LNCaP clone FGC (cell line): ENCODE measurements at places on chromosomes 6 and 20.
A peak's percentile ranks its signal among the peaks of the same experiment; 100 is the strongest.

- no peak for DNase-seq
These were observed 165.7 kb upstream of the RREB1 start for GRCh38 chr6:6942091-6942490.

DNA sequence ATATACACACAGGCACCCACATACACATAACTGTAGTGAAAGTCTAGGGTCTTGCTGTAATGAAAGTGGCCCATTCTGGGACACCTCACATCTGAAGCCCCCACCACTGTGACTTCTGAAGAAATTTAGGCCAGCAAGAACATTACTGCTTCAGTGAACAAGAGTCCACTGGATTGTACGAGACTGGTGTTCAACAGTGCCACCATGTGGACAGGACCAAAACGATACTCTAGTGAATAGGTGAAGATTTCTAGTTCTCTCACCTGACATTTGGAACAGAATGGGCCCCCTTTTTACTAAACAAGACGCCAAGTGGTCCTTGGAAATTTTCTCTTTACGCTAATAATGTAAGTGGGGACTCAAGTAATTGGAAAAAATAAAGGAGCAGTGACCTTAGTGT lies 156.9 kb downstream of the MAFB start:
- peak; percentile 8 for DNase-seq

DNA sequence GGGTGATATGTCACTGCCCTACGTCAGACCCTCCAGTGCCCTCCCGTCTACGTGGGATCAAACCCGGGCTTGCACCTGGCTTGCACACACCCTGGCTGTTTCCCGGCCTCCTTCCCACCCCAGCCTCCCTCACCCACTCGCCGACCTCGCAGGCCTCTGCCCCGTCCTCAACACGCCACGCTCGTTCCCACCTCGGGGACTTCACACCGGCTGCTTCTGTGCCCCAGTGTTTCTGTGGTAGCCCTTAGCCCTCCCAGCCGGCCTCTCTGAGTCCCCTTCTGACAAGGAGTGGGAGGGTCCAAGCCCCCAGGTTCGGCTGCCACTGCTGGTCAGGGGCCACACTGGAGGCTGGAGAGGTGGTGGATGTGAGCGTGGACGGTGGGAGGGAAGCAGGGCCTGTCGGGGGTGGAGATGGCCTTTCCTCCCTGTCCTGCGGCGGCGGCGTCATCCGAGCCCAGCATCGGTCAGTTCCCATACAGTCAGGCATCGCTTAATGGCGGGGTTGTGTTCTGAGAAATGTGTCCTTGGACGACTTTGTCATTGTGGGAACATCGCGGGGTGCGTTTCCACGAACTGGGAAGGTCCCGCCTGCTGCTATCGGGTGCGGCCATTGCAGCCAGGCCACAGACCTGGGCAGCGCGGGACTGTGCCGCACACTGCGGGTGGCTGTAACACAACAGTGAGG lies 11.4 kb upstream of the KIF25 start:
- DNase-seq = no peak

GRCh38 chr6:26296857-26297648 lies 67.9 kb upstream of the BTN3A2 start:
- DNase-seq = no peak

GRCh38 chr6:14542670-14543366 lies 425.2 kb downstream of the CD83 start:
- no peak for DNase-seq

DNA sequence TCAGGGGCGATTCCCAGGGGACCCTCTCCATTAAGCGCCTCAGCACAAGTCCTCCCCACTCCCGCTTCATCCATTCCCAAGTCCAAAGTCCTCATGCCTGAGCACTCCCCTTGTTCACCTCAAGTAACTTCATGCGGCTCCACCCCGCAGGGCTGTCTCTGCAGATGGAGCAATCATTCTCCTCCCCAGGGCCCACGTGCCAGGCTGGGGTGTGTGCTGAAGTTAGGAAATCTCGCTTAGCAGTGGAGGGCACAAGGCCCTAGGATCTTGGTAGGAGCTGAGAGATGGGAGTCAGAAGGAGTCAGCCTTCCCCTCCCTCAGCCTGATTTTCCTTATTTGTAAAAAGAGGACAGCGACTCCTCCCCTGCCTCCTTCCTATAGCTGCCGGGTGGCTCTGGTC lies 3.5 kb downstream of the TGM3 start:
- DNase-seq = no peak

DNA sequence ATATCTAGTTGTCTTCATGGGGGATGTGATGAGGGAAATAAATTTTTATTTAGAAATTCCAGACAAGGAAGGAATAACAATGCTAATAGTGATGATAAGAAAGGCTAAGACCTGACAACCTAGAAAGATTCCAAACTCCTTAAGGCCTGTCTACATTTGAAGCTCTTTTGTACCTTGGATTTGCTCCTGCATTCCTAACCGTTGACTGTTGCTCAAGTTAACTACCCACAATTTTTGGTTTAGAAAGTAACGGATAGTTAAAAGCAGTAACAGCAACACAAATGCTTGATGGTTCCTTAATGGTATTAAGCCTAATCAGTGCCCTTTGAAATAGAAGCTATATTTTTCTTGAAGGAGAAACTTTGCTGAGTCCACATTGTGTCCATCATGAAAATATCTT lies 52.9 kb downstream of the TRMT11 start:
- no peak for DNase-seq

DNA sequence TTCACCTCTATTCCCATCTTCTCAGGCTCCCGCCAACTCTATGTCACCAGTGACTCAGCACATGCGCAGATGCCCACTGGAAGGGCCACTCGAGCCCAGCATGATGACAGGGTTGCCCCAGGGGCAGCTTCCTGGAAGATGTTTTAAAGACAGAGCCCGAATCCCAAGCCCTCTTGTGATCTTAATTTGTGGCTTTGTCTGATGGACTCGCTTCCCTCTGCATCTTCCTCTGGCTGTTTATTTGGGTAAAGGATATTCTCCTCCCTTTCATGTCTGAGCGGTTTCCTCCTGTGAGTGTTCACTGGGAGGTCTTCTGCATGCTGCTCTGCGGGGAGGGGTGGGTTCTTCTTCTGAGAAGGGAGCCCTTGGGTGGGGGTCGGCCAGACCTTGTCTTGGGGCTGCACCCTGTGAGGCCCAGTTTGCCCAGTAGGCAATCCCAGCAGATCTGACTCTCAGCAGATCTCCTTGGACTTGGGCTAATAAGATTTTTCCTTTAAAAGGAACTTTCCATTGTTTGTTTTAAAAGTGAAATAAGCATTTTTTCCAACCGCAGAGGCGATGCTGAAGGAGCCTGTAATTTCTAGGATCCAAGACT lies 401.0 kb downstream of the CDC5L start:
- DNase-seq = no peak

GRCh38 chr20:58374906-58375758 lies 13.9 kb upstream of the VAPB start:
- DNase-seq = no peak

GRCh38 chr20:41508335-41508734 lies 109.8 kb downstream of the CHD6 start:
- no peak for DNase-seq

DNA sequence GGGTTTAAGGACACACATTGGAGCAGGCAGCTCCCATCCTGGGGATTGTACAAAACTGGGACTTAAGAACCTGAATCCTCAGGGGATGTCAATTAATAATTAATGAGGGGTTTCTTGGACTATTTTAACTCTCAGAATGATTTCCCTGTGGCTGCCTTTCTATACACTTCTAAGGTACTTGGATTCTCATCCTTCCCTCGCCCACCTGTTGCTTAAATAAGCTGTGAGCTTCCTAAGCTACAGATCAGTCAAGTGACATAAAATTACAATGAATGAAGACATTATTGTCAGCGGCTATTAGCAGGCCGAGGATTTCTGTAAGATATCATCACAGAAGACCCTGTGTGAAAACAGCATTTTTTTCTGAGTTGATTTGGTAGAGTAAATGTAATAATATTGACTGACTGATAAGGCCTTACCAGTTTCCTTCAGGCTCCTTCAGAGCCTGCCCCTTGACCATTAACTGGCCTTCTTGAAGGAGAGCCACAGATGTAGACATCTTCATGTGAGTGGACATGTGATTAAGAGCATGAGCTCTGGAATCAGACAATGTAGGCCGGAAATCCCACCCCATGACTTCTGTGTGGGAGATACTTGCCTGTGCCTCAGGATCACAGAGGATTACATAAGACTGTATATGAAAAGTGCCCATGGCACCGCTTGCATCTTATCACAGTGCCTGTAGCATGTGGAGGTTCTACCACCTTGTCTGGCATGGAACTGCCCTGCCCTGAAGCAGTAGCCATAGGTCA lies 101.7 kb downstream of the TULP4 start:
- no peak for DNase-seq

DNA sequence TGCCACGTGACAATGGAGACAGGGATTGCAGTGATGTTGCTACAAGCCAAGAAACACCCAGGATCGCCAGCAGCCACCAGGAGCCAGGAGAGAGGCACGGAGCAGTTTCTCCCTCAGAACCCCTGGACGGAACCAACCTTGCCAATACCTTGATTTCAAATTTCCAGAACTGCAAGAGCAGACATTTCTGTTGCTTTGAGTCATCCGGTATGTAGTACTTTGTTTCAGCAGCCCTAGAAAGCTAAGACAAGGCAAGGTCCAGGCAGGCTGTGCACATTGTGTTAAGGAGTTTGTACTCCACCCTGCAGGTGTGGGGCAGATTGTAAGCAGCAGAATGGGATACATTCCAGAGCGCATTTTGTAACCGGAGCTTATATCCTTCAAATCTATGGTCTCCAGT lies 48.3 kb downstream of the TRERF1 start:
- no peak for DNase-seq

DNA sequence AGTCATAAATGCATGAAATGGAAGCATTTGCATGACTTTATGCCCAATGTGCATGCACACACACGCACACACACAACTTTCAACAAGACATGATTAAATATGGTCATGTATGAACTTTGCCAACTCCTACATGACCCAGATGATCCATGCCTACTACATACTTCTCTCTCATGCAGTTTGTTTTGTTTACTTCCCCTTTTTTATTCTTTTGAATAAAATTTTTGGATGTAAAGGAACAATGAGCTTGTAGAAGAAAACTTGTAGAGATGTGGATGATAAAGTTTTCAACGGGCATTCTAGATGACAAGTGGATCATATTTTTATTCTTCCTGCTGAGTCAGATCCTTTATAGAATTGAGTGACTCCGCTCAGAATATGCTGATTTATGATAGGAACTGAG lies 50.8 kb upstream of the AIG1 start:
- DNase-seq = no peak

- DNase-seq = no peak
These were observed 77.7 kb downstream of the FLRT3 start for GRCh38 chr20:14259689-14260088.

- DNase-seq = no peak
These were observed 17.3 kb upstream of the MAPK13 start for GRCh38 chr6:36113049-36113448.

DNA sequence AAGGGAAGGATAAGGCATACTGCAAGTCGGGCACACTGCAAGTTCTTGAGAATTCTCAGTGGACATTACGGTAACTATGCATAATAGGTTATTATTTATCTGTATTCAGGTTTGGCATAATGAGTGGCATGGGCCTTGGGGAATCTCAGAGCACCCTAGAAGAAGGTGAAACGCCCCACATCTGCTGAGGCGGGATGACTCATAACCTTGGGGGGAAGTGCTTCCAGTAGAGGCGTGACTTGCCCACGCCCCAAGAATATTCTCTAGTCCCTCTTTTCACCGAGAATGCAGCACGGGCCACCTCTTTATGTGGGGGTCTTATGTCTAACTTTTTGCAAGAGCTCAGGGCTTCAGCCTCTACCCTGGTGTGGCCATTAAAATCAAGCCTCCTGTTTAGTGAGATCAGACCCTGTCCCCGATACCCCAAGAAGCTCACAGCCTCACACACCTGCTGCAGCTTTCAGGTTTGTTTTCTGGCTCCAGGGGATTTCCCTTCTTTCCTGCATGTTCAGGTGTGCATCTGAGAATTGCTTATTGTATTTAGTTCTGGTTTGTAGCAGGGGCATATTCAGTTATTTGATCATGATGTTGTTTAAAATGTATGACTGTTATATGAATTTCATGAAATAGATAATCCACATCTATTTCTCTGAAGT lies 19.1 kb downstream of the ZFP64 start:
- DNase-seq = no peak

- DNase-seq = no peak
These were observed 2.8 kb downstream of the RPS6KA2 start for GRCh38 chr6:166624275-166624674.

DNA sequence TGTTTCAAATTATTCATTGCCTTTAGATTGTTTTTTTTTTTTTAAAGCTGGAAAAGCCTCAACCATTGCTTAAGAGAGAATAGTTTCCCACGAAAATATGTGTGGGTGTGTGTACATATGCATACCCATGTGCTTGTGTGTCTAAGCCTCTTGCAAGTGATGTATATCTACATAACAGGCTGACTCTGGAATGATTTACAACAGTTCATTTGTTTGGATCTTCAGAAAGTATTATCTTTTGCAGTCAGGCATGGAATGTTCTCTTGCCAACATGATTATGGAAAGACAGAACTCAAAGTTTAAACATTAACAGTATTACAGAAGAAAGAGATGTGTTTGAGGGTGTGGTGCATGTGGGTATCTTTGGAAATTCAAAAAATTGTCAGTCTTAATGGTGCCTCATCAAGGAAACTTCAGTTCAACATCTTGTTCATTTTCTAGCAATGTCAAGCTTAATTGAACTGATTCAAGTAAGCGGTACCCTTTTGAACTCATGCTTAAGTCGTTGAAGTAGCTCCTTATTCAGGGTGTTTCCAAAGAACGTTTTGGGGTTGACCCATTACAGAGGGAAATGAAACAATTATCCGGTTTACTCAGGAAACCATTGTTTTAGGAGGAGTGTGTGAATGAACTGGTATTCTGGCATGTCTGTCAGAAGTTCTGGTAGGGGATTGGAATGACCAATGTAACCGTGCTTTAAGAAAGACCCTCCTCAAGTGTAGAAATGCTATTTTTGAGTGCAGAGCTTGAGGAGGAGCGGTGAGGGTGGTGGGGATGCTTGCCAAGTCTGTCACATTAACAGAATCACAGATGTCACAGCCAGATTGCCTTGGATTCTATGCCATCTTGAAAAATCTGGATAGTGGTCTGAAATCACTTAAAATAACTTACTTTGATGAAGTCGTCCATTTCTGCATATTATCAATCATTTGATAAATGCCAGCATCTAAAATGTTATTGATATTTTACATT lies 60.3 kb downstream of the ADGRG6 start:
- DNase-seq = no peak

- no peak for DNase-seq
These were observed 74.4 kb downstream of the OPRM1 start for GRCh38 chr6:154113392-154113791.
